ENCODE measurements at places on chromosomes 11 and 22.

- no peak for DNase-seq
Observed at GRCh38 chr11:36073411-36074203, 129.7 kb downstream of the LDLRAD3 start.

GRCh38 chr11:71238941-71239340 lies 13.4 kb downstream of the SHANK2 start:
- no peak for DNase-seq

DNA sequence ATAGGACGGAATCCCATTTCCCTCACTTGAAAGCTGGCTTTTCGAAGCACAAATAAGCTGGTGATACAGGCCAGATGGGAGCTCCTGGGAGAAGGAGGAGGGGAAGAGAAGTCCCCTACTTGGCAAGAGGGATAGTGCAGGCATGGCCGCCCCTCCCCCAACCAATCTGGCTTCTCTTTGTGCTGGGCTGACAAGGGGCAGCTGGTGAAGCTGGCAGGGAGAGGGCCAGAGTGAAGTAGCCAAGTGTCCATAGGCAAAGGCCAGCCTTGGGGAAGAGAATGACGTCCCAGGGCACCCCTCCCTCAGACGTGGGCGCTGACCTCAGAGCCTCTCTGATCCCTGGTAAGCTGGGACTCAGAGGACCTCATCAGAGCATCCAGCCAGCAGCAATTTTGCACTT lies 78.7 kb upstream of the GRAMD1B start:
- no peak for DNase-seq

GRCh38 chr11:69200331-69201065 lies 44.8 kb downstream of the SMIM38 start:
- no peak for DNase-seq

- DNase-seq = no peak
Observed at GRCh38 chr11:96257972-96258934, 84.7 kb downstream of the MAML2 start.

DNA sequence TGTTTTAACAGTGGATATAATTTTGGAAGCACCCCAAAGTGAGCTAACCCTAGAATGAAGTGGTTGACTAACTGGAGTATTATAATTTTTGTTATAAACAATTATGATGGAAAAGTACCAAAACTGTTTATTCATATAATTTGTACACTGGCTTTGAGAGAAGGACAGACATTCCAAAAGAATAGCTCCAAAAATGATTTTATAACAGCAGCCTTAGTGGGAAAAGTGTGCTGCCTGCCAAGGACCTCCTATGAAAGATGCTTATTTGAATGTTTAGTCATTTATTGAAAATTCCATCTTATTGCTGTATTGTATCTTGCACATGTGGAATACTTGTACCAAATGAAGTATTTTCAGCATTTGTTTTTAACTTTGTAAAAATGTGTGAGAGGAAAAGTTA lies 169.8 kb downstream of the GUCY1A2 start:
- DNase-seq = no peak

GRCh38 chr11:6663794-6664469 lies 8.3 kb upstream of the DCHS1 start:
- DNase-seq = no peak

- DNase-seq = no peak
Observed at GRCh38 chr11:124752471-124753102, 532 bp upstream of the VSIG2 start.

DNA sequence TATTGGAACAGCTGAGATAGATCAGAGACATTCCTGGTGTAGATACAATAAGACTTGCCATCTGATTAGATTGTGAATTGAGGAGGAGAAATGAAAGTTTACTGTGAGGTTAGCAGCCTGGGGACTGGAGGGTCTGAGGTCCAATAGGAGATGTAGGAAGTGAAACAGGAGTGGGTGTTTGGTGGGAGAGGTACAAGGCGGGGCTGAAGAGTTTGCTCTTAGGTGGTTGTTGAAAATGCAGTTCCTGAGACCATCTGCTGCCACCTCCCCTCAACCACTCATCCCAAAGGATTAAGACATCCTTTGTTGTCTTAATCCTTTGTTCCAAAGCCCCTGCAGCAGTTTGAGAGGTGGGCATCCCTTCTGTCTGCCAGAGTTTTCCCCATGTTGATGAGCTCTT lies 14.8 kb downstream of the PIWIL4 start:
- no peak for DNase-seq

DNA sequence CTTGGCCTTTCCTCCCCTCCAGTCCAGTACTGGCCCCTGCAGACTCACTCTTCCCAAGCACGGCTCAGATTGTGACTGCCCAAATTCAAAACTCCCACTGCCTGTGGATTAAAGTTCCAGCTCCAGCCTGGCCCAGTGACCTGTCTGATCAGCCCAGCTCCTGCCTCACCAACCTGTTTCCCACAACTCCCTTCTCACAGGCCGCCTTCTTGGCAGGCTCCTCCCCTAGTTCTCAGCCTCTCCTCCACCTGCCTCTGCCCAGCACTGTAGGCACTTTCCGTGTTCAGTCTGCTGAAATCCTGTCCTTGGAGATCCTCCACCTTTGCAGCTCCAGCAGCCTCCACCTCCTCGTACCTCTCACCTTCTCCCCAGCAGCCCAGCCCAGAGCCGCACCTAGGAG lies 68.6 kb downstream of the MICAL2 start:
- peak; percentile 37 for DNase-seq

DNA sequence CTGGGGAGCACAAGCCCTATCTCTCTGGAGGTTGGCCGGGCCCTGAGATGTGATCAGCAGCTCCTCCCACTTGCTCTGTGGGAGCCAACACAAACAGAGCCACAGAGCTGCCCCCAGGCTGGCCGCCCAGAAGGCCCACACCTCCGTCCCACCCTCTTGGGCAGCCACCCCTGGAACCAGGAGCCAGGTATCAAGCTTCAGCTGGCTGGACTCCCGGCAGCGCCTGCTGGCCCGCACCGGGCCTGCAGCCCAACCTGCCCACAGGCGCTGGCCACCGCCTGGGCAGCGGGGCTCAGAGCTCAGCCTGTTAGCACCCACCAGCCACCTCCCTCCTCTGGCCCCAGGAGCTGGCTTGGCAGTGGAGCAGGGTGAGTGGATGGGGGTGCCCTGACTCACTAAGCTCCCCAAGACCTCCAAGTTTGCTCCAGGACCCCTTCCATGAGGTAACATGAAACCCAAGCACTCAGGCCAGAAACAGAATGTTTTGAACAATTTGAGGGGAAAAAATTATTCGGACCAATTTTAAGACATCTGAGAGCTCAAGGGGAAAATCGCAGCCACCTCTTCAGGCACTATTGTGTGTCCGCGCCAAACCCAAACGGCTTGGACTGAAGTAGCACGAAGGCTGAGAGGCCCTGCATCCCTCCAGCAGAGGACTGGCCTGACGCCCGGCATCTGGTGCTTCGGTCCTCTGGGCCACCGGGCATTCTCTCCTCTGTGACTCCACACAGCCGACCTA lies 450.8 kb downstream of the SOX6 start:
- no peak for DNase-seq

GRCh38 chr11:110130642-110131238 lies 37.5 kb downstream of the ZC3H12C start:
- no peak for DNase-seq

- DNase-seq = no peak
Observed at GRCh38 chr11:32852207-32852606, 22.5 kb downstream of the PRRG4 start.

DNA sequence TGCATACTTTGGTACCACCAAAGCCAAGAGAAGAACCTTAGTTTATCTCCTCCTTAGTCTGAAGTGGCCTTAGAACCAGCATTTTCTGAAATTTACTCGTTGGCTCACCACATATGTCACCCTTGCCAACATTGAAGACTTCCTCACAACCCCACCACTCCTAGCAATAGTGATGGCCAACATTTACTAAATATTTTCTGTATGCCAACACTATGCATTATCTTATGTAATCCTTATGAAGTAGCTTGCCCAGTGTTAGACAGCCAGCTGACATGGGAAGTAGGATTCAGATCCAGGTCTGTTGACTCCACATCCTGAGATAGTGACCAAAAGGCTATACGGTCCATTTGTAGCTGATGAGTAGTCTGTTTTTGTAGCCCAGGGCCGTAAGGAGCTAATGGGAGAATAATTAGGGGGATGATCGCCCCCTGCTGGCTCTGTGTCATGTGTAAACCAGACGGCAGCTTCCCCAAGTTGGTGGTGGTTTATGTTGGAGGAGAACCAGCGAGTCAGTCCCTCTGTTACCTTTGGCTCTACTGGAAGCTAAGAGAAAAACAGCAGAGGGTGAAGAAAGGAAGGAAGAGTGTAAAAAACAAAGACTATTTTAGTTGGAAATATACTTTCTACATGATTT lies 120.5 kb upstream of the RASSF10 start:
- peak; percentile 26 for DNase-seq
